ENCODE measurements at places on chromosomes 11 and 22.

- DNase-seq = no peak
Measured at GRCh38 chr11:36235750-36236149, 53.5 kb downstream of the COMMD9 start.

GRCh38 chr11:34114014-34114413 lies 8.6 kb downstream of the NAT10 start:
- DNase-seq = no peak

DNA sequence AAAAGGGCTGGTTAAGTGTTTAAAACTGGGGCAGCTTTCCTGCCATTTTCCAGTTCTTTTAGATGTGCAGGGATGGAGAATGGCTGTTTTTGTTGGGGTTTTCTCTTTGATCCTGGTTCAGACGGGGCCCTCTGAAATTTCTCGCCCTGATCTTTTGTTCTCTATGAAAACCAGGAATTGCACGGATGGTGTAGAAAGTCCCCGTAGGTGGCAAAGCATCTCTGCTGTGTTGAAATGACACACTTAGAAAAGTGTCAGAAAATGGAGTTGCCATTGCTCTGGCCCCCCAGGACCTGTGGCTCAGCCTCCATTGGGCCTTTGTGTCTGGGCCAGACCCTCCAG lies 63.0 kb downstream of the PARVB start:
- DNase-seq = no peak

DNA sequence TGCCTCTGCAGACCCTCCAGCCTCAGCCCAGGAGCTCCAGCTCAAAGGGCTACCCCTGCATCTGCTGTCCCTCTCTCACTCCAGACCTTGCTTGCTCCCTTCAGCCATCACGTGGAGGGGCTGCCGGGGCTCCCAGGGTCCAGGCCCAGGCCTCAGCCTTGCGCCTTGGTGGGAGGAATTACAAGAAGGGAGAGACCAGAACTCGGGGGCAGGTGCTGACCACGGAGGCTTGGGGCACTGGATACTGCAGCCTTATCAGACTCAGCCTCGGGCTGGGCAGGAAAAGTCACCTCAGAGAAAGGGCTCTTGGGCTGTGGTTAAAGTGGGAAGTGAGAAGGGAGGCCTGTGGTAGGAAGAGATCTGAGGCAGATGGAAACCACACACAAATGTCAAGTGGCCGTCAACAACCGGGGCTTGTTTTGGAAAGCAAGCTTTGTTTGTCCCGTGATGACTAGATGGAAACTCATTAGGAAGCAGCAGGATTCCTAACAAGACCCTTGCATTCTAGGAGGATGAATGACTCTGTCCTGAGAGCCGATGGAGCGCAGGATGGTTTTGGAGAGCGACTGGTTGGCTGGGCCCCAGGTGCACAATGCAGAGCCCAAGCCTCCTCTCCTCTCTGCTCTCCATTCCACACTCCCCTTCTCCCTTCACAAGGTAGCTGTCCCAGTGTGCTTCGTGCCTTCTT lies 1321.7 kb downstream of the TBC1D22A start:
- DNase-seq = no peak

DNA sequence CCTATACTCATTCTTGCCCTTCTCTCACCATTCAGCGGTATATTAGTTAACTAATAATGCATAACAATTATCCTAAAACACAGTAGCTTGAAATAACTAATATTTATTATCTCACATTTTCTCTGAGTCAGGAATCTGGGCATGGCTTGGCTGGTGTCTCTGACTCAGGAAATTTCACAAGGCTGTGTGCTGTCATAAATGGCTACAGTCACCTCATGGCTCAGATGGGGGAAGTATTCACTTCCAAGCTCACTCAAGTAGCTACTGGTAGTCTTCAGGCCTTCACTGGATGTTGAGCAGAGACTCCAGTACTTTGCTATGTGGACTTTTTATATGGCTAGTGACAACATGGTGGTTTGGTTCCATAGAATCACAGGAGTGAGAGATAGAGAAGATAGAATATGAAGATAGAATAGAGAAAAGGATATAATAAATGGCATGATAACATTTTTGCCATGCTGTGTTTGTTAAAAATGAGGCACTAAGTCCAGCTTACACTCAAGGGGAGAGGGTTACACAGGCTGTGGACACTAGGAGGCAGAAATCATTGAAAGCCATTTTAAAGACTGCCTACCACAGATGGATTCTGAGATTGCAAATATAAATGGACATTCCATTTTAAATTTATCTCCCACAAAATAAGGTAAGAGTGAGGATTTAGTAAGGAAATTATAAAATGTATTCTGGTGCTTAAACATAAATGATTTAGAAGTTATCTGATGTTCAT lies 997.8 kb upstream of the CHORDC1 start:
- no peak for DNase-seq

GRCh38 chr22:46000081-46001027 lies 23.4 kb upstream of the WNT7B start:
- DNase-seq = peak; percentile 24

DNA sequence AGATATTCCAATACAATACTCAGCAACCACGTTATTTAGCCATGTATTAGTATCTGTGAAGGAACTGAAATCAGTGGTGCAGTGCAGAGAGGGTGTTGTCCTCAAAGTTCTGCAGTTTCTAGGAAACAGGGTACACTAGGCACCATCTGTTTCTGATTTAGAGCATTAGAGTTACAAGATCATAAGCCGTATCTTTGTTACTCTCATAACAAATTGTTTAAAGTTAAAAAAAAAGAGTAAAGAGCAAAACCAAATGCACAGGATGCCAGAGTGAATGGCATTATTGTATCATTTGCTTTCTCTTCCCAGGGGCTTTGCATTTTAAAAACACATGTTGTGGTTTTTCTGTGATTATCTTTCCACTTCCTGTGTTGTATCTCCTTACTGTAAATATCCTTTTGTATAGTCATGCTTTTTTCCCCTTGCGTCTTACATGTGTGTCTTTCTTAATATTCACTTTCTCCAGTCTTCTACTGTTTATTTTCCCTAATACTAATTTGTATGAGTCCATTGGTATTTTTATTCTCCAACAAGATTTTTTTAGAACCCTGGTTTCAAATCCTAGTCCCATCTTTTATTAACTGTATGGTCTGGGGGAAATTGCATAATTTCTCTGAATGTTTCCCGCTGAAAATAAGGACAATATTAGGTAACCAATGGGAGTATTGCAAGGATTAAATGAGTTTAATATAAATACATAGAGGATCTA lies 15.2 kb upstream of the NUP160 start:
- DNase-seq = no peak

GRCh38 chr22:20514658-20515406 lies 7.4 kb downstream of the MED15 start:
- no peak for DNase-seq

DNA sequence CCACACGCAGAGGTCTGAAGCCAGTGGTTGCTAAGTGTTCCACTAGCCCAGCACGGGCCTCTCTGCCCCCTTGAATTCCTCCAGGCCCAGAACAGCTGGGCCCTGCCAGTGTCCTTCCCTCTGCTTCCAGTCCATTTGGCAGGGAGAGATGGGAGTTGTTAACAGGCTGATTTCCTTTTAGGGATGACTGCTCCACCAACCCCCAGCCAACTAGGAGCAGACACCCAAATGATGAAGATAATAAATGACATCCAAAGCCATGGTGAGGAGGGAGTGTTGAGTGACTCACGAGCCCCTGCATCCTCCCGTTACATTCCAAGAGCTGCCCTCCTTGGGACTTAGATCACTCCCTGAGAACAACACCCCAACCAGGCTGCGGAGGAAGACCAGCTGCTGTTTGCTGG lies 20.6 kb downstream of the PARVA start:
- no peak for DNase-seq

DNA sequence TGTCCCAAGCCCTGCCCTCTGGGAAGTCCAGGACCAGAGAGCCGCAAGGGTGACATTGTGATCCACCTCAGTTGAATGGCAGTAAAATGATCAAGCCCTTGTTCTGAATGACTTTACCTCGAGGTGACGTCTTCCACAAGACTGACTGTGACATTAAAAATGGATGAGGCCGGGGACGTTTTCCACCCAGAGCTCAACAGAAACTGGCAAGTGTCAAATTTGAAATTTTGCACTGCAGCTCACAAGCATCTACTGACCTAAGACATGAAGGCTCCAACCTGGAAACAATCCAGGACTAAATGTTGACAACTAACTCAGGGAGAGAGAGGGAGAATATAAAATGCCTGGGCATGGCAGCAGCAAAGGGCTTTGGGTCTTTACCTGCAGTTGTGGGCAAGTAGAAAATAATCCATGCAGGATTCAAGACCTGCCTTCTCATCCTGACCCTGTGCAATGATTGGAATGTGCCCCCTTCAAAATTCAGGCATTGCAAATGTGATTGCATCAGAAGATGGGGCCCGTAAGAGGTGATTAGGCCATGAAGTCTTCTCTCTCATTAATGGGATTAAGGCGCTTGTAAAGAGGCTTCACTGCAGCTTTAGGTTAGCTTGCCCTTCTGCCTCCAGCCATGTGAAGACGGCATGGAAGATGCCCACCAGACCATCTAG lies 33.6 kb upstream of the CLMP start:
- DNase-seq = no peak

GRCh38 chr11:35785287-35786167 lies 123.0 kb downstream of the TRIM44 start:
- no peak for DNase-seq

DNA sequence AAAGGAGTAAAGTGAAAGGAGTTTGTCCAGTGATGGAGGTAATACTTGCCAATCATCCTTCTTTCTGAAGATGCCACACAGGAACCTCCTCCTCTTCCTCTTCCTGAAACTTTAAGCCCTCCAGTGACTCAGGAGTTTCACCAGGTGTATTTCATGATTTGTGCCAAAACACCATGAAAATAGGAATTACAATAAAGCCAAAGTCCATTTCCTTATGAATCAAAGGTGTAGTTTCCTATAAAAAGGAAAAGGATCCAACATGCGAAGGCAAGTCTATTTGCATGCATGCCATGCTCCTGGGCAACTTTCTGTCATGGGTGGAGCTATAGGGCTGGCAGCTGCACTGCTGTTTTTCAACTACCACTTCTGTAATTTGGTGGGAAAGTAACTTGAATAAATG lies 9.8 kb upstream of the POU2AF1 start:
- no peak for DNase-seq

DNA sequence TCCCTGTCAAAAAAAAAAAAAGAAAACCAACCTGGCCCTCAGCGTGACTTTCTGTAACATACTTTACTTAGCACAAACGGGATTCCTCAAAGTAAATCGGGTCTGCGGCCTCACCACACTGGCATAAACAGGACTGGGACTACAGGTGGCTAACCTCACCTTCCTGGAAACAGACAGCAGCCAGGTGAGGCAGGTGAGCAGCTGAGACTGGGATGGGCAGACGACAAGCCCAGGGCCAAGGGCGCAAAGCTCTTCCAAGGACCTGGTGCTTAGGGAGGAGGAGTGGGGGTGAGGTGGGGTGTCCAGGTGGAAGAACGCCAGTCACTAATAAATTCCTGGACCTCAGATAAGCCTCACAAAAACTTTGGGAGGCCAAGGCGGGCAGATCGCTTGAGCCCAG lies 15.0 kb downstream of the CPT1A start:
- no peak for DNase-seq

DNA sequence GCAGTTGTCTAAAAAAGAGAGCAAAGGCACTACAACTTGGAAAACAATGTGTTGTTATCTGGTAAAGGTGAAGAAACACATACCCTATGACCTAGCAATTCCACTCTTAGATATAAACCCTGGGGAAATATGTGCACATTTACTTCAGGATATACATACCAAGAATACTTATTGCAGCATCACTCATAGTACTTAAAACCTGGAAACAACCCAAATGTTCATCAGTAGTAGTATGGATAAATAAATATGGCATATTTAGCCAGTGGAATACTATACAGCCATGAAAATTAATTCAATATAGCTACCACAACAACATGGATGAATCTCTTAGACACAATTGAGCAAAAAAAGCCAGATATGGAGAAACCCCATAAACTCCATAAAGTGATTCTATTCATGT lies 26.1 kb upstream of the MICAL2 start:
- no peak for DNase-seq

DNA sequence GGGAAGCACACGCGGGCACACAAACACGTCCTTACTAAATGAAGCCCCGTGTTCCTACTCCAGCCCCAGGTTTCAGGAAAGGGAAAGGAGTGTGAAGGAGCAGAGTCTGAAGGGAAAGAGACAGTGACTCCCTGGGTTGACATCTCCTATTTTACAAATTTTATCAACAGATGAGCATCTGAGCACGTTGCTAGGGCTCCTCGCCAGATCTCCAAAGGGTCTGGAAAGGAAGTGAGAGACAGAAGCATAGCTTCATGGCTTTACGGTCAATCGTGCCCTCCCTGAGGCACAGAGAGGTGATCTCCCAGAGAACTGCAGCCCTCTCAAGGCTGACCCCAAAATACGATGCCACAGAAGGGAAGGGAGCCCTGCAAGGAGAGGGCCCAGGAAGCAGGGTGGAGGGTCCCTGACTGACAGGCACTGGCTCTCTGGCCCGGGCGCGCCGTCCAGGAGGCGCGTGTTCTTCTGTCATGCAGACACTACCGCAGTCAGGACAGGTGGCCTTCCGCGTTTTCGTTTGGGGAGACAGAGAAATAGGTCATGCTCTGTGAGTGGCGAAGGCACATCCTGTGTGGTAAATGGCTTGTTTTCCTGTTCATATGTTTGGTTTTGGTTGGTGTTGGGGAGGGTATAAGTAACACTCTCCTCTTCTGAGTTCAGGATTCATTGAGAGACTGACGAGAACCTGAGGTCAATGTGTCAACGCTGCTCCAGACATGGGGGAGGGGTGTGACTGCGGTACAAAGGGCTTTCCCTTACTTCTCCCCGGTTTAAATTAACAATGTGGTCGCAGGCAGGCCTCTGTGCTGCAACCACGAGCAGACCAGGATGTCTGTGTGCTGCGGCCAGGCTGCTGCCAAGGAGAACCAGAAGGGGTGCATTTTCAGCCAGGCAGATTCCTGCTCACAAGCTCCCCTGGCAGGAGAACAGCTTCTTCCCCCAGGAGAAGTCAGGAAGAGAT lies 813.3 kb downstream of the OPCML start:
- DNase-seq = peak; percentile 40

GRCh38 chr11:95599959-95600586 lies 189.5 kb downstream of the FAM76B start:
- no peak for DNase-seq

GRCh38 chr11:114309517-114309916 lies 13.3 kb downstream of the NNMT start:
- no peak for DNase-seq

- DNase-seq = no peak
Measured at GRCh38 chr22:24066260-24066659, 55.2 kb downstream of the CABIN1 start.

- DNase-seq = no peak
Measured at GRCh38 chr11:44747836-44748235, 21.1 kb downstream of the TSPAN18 start.

DNA sequence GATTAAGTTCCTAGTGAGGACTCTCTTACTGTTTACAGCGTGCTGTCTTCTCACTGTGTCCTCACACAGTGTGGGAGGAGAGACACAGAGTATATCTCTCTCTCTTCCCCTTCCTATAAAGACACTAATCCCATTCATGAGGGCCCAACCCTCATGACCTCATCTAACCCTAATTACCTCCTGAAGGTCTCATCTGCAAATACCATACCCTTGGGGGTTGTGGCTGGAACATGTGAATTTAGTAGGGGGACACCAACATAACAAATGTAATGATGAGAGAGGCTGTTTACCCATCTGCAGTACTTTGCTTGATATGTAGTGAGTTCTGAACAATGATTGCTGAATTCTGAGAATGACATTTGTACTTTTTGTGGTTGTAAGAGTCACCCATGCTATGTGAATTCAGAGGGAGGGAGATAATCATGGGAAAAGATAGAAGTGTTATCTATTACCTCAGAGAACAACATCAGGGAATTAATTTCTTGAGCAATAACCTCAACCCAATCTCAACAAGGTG lies 4.9 kb upstream of the OR52W1 start:
- no peak for DNase-seq

Measured in left hindlimb (tissue), 1 donor.